ENCODE measurements at places on chromosomes 13 and 19.

DNA sequence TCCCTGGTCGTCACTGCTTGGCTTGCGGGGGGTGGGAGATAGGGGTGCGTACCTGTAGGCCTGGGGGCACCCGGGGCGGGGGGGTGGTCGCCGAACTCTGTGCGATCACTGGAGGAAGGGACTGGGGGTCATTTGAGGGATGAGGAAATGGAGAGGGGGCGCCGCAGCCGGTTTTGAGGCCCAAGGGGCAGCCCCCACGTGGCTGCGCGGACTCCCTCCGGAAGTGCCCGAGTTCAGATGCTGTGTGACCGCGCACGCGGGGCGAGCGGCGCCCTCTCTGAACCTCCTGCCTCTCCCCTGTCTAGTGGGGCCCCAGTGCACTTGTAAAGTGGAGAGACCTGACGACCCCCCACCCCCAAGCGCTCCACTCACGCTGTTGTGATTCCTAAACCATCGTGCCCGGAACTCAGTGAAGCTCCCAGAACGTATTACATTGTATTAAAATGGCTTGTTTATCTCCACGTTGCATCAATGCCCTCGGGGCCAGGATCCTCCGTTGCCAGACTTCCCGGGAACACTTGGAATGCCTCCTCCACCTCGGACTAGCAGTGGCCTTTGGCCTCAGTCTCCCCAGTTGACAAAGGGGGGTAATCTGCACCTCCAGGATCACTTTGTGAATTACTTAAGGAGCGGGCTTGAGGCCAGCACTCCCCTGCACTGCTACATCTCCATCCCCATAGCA, 3.0 kb upstream of the NANOS3 start:
- DNase-seq: no peak

GRCh38 chr19:22532388-22533300, 101.5 kb upstream of the ZNF492 start:
- DNase-seq: no peak

GRCh38 chr19:33403973-33404304, 30.4 kb downstream of the CEBPG start:
- no peak for DNase-seq

- no peak for DNase-seq
These were observed 39.5 kb upstream of the GRTP1 start for GRCh38 chr13:113403255-113404104.

DNA sequence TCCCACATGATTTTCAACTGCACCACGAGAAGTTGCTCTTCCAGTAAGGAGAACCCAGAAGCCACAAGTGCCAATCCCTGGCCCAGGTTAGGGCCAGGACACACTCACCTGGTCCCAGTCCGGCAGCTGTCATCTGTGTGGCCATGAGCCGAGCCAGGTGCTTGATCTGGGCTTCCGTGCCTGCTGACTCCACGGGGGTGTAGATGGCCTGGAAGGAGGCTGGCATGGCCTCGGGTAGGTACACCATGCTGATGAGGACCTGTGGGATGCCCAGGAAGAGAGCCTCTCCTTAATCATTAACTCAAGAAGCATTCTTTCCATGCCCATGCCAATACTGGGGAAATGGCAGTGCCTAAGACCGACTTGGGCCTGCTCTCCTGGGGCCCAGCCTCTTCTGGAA, 19.9 kb upstream of the RSPH6A start:
- DNase-seq: no peak

- no peak for DNase-seq
These were observed 101.6 kb downstream of the RAP2A start for GRCh38 chr13:97535614-97536013.

GRCh38 chr19:55519451-55520311, 17.3 kb downstream of the SBK2 start:
- no peak for DNase-seq

DNA sequence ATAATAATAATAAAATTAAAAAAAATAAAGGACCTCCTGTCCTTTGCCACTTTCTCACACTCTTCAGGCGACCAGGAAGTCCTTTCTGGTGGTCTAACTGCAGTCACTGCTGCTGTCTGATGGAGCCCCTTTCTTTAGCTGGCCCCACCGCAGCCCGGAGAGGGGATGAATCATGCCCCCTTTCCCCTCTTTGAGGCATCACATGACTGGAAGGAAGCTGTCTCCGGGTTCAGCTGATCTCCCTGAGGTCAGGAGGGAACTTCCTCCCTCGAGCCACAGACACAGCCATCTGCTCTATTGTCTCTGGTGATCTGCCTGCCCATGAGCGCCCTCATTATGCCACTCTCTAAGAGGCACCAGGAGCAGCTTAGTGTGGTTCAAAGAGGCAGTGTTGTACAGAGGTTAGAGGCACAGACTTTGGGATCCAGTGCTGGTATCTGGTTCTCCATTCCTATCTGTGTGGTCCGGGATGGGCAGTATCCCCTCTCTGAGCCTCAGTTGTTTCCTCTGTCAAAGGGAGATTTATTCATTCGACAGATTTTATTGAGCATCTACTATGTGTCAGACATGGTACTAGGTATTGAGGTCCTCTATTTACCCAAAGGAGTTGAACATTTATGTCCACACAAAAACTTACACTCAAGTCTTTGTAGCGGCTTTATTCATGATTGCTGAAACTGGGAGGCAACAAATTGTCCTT, 30.0 kb downstream of the VAV1 start:
- DNase-seq: no peak

DNA sequence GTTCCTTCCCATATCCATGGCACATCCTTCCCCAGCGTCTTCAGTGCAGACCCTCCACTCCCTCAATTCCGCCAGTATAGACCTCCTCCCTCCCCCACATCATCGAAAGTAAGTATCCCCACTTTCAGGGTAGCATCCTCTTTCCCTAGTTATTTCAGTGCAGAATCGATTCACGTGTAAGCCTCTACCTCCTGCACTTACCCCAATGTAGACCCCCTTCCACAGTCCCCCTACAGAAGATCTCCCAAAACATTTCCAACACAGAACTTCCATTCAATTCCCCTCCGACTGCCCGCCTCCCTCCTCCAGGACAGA, 664 bp downstream of the IRF3 start:
- no peak for DNase-seq

DNA sequence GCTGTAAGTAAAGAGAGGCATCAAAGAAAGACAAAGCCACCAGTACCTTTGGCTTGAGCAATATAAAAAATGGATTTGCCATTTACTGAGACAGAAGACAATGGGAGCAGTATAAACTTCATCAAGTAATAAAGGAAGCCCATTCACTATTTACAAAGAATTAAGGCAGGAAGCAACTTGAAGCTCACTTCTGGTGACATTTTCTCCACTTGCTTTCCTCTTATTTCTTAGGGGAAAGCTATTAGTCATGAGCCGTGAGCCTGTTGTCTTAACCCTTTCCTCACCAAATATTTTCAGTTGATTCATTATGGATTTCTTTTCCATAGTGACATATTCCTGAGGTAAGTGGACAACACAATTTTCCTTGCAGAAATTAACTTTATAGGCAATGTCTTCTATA, 156.8 kb downstream of the DNAJC3 start:
- DNase-seq: no peak

GRCh38 chr13:114065141-114065925, 67.1 kb downstream of the RASA3 start:
- no peak for DNase-seq

GRCh38 chr13:67097892-67098452, 132.2 kb downstream of the PCDH9 start:
- no peak for DNase-seq

GRCh38 chr13:105948143-105948542, 587.3 kb downstream of the EFNB2 start:
- DNase-seq: no peak

Measured in NCI-H1417 (cell line).